ENCODE measurements at places on chromosomes 1 and 21. TPM values are rescaled to one million over a fixed set of nuclear protein-coding genes. Genes with fewer than 3 reads are reported as not detected.

Gene PCAT6
- total RNA-seq = 0.60 TPM

Gene TAL1
- total RNA-seq = not detected

Gene RBP7
- 2.0 TPM for total RNA-seq

Gene CALML6
- 0.11 TPM for total RNA-seq

Gene LCE1C
- not detected for total RNA-seq

Gene ELF3
- 7.9 TPM for total RNA-seq

Gene ZSCAN20
- total RNA-seq = 2.8 TPM

Gene FMO5
- total RNA-seq = 48.2 TPM

Gene KIAA0319L
- 15.9 TPM for total RNA-seq

Gene IL19
- total RNA-seq = not detected
